ENCODE measurements at places on chromosomes 4 and X.

DNA sequence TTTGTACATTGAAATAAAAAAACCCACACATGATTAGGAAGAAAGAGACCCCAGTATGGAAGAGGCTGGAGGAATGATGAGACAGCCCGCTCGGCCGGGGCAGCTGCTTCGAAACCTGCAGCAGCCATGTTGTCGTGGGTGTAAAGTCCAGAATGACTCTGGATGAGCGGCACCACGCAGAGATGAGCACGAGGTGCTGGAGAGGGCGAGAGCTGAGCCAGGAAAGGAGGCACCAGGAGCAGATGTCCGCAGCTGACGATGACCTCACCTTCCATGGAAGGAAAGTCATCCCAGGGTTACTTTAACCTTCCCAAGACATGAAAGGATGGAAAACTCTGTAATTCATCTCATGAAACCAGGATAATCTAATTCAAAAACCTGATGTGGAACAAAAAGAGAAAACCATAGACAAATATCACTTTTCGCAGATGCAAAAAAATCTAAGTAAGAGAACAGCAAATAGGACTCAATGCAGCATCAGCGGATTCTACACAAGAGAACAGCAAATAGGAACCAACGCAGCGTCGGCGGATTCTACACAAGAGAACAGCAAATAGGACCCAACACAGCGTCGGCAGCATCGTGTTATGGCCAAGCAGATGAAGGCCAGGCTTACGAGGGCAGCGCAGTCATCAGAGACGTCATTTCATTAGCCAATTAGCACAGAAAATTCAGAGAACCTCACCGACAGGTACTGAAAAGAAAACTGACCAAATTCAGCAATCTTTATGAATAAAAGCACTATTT is 25.9 kb upstream of the SPON2 start:
- DNase-seq: no peak

DNA sequence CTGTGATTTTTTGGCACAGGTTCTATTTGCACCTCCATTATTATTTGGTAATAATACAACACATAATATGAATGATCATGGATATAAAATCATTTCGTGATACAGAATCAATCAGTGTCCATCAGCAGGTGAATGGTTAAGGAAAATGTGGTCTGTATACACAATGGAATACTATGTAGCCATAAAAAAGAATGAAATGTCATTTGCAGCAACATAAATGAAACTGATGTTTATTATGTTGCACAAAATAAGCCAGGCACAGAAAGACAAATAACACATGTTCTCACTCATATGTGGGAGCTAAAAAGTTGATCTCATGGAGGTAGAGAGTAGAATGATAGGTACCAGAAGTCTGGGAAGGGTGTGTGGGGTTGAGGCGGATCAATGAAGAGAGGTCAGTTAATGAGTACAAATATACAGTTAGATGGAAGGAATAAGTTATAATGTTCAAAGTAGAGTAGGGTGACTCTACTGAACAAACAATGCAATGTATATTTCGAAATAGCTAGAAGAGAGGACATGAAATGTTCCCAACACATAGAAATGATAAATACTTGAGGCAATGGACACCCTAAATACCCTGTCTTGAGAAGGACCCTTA is 1.1 kb upstream of the SMARCA1 start:
- no peak for DNase-seq

GRCh38 chr4:59597536-59598329 is 1602.4 kb upstream of the ADGRL3 start:
- DNase-seq: peak; percentile 14

DNA sequence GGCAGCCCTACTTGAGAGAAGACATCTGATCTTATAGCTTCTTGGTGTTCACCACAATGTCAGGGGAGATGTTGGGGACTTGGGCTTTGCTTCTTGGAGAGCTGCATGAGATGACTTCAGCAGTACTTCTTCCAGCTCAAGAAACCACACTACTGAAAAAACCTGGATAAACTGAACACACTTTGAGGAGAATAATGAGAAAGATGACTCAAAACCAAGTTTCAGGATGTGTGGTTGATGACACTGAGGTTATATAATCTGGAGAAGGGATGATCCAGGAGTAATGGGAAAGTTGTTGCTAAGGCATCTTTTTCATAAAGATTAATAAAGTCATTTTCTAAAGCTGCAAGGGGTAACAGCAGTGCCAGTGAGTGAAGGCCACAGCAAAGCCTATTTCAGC is 58.4 kb upstream of the PNPLA4 start:
- DNase-seq: no peak

DNA sequence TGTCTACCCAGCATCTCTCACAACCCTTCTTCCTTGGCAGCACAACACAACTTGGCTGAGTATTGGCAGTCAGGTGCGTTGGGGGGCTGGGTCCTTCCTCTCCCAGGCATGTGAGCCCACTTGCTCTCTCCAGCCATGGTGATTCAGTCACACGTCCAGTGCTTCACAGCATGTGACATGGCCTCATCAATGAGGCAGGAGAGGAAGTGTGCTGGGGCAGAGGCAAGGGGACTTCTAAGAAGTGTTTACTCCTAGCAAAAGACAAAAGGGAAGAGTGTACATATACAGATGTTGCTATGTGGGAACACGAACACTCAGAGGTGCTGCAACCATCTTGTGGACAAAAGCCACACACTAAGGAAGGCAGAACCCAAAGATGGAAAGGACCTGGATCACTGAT is 380.8 kb downstream of the FBXW7 start:
- no peak for DNase-seq

GRCh38 chr4:11155208-11155867 is 273.4 kb downstream of the HS3ST1 start:
- no peak for DNase-seq

DNA sequence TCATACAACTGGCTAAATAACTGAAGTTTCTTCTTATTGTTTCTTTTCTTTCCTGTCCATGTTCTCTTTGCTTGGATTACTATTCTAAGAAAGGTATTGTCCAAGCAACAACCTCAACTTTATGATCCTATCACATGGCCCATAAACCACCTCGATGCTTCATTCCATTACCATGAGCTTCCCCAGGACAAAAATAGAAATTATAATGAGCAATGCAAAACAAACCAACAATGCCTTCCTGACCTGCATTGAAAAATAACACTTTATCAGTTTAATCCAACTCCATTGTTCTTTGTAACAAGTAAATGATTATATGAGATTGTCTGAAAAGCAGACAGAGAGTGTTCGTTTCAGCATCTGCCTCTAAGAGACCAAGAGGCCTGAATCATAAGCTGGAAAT is 148.8 kb downstream of the HS6ST2 start:
- no peak for DNase-seq

DNA sequence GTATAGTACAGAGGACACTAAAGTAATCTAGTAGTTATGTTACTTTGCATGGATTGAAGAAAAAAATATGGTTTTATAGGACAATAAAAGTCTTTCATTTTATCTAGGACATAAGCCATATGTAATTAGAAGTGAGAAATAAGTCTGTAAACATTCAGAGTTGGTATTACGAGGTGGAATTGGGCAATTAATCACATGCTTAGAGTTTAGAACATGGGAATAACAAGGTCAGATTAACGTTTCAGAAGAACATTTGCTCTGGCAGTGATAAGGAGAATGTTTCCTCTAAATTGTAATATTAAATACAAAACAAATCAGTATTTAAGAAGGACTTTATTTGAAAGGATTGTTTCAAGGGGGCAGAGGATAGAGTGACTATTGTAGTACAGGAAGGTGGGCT is 15.6 kb upstream of the SULT1E1 start:
- DNase-seq: no peak

GRCh38 chrX:150223176-150224015 is 139.7 kb upstream of the MAMLD1 start:
- DNase-seq: no peak

- DNase-seq: no peak
These were observed 61.3 kb upstream of the APELA start for GRCh38 chr4:164815711-164816110.

- no peak for DNase-seq
These were observed 232.2 kb upstream of the FMR1 start for GRCh38 chrX:147679356-147680005.

DNA sequence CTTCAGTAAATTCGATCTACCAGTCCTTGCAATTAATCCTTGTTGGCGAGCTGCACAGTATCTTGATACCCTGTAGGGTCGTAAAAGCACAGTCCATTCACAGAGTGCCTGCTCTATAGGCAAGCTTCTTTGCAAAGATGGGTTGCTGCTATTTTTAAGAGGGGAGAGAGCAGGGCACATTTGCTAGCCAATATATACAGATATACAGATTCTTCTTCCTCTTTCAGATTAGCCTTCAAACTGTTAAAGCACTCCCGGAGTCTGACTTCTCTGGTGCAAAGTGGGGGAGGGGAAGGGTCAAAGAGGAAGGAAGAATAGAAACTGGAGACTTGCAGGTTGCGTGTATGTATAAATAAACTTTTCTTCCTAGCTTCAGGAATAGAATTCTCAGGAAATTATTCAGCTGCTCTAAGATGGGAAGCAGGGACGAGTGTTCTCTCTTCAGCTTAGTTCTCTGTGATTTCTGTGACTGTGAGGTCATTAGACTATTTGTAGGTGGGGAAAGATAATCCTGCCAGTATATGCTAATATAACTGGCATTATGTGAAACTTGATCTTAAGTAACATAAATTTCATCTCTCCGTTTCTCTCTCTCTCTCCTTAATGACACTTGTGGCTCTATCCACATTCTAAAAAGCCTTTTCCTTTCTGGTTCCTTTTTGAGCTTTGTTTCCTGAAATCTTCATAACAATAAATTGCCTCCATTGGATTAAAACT is at the start of gene CYSLTR1:
Gene CYSLTR1, minus strand, starts transcription at position 242 of the 717 bp plus-strand sequence. CDS start 53,865 bp downstream, outside the sequence.
- no peak for DNase-seq

DNA sequence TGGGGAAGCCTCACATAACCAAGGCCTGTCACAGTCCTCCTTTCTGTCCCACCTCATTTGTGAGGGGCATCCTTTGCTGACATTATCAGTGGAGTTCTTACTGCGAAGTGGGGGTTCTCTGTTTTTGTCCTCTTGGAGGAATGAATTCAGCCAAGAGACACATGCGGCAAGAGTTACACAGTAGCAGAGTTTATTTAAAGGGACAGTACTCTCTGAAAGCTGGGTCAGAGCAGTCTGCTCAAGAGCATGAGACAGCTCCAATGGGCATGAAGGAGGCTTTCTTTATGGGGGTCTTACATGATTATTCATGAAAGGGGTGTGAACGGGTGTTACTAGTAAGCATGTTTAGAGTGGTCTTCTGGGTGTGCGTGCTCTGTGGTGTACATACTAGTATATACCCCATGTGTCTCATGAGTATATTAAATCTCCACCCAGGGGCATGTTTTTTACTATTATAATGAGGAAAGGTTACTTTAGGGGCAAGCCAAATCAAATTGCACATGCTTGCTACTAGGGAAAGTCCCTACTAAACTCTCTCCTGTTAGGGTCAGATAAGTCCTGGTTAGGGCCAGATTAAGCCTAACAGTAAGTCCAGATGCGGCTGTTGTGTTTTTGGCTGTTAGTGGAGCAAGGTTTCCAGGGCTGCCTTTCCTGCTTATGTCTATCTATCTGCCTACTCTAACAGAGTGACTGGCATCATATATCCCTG is 19.8 kb upstream of the LGI2 start:
- DNase-seq: no peak

DNA sequence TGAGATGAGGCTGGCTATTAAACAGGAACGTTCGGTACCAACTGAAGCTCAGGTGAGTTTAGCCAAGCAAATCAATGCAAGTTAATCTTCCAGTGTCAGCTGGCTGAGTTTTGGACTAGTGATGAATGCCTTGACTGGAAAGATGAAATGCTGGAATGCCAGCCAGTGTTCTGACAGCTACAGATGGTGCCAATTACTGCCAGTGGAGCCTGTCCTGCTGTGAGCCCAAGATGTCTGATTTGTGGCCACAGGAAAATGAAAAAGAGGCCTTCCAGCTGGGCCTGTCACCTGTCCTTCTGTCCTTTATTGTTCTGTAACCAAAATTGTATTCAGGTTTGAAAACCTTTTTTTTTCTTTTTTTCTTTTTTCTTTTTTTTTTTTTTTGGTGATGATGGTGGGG is 223.1 kb downstream of the AFF2 start:
- no peak for DNase-seq

GRCh38 chrX:132591719-132592275 is 103.0 kb upstream of the MBNL3 start:
- DNase-seq: no peak

DNA sequence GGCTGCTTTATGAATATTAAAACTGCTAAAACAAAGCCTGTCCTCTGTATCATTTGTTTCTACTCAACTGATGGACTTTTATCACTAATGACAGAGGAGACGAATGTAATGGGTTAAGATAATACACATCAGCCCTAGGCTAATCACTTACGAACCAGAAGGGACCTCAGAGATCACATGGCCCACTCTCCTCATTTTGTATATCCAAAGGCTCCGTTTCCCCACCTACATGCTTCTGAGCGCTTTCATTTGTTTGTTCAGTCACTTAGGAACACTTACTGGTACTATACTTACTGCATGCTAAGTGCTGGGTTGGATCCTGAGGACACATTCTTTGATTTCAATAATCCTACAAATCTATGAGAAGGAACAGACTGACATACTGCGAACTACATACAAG is 169.3 kb downstream of the CEP135 start:
- no peak for DNase-seq

DNA sequence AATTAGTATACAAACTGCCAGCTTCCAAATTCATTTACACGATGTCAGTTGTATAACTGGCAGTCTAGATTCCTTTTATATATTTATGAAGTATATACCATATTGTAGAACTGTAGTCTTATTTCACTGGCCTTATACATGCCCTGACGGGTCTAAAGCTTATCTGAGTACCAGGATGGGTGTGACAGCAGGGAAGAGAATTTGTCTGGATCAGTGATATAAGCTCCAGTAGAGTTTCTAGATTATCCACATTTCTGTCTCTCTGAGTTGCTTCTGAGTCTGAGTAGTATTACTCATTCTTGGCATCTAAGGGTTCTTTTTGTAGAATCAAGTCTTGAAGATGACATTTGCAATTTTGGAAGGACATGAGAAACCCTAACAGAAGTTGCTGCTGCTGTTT is 101.3 kb downstream of the RPA4 start:
- DNase-seq: no peak

- no peak for DNase-seq
These were observed 12.2 kb upstream of the VMA21 start for GRCh38 chrX:151384807-151385206.

GRCh38 chr4:68569466-68570121 is 6.5 kb downstream of the UGT2B17 start:
- DNase-seq: no peak

DNA sequence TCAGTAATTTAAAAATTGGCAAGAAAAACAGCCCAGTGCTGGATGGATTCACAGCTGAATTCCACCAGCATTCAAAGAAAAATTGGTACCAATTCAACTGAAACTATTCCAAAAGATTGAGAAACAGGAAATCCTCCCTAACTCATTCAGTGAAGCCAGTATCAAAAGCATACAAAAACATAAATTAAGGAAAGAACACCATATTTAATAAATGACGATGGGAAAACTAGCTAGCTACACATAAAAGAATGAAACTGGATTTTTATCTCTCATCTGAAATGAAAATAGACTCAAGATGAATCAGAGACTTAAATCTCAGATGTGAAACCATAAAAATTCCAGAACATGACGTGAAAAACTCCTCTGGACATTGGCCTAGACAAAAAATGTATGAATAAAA is 516.8 kb upstream of the SPANXN1 start:
- DNase-seq: no peak

GRCh38 chr4:169109035-169109675 is 99.1 kb upstream of the CBR4 start:
- no peak for DNase-seq
